T-cell (primary cell): ENCODE measurements at places on chromosomes 11 and 22.

- no peak for DNase-seq
Observed at GRCh38 chr11:87176044-87176443, 138.3 kb downstream of the TMEM135 start.

DNA sequence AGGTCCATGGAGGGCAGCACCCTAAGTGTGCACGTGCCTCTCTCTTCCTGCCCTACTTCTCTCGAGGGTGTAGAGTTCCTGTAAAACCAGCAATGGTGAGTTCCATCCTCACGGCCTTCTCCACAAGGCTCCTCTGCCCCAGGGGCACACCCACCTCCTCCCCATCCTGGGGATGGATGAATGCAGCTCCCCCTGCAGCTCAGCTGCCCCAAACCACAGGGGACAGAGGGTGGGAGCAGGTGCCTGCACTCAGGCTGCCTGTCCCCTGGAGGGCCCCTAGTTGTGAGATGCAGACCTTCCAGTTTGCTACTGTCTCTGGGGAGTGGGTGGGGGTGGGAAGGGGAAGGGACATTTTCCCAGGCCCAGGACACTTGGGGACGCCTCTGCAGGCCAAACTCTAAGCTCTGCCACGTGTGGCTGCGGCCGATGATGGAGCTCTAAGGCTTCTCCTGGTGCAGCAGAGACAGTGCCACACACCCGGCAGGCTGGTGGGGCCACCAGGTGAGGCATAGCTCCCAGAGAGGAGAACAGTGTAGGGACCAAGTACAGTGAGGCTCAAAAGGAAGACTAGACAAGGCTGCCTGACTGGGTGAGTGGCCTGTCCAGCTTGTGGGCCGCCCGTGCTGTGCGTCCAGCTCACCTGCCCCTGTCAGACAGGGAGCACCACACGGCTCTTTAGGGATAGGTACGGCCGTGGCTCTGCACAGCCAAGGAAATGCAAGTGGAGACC is 540.9 kb downstream of the TBC1D22A start:
- DNase-seq: no peak

GRCh38 chr11:47991894-47992293 is 11.5 kb downstream of the PTPRJ start:
- no peak for DNase-seq

DNA sequence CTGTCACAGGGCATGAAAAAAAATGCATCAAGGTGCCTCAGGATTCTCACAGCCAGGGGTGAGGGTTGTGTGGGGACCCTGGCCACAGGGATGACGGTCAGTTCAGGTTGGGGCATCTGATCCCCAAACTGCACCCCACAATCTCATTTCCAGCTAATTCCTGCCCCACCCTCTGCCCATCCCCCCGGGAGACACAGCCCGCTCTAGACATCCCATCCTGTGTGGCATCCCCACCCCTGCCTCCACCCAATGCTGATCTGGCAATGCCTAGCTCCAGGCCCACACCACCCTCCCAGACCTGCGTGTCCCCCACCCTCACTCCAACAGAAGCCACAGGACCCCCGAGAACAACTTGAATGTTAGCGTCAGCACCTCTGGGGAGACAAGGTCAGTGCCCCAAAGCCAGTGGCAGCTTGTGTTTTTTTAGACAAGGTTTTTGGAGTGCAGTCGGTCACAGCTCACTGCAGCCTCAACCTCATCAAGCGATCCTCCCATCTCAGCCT is 25.3 kb downstream of the TSPAN4 start:
- no peak for DNase-seq

GRCh38 chr22:39092111-39092862 is 4.8 kb upstream of the APOBEC3H start:
- DNase-seq: no peak

DNA sequence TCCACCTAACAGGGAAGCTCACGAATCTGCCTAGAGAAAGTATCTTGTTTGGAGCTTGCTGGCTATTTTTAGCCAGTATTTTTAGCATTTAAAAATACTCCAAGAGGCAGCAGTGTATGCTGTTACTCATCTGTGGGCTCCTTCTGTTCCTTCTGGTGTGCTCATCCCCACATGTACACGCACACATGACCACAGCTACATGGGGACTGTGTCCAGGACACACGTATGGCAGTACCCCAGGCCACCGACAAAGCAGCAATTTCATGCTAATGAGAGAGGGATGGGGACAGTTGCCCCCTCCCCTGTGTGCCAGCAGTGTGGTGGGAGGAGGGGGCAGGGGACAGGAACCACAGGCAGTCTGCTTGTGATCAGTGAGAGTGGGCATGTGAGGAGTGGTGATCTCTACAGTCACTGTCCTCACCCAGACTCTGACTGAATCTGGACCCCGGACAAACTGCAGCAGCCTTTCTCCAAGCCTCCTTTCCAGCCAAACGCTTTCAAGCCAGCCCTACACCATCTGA is 16.4 kb downstream of the USP2 start:
- no peak for DNase-seq

DNA sequence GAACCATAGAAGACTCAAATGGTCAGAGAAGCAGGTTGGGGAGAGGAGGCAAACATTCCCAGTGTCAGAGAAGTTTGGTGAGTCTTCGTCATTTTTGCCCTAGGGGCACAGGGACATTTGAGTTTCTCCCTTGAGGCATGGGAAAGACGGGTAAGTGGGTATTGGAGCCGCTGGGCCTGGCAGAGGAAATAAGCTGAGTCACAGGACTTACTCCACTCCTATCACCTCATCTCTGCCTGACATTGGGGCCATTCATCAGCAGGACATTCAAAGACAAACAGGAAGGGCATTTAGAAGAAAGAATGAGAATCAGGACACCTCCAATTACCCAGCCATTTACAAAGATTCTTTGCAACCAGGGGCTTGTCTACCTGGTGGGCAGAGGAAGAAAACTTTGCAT is 100.7 kb upstream of the SEZ6L start:
- no peak for DNase-seq

GRCh38 chr11:6377902-6378639 is 12.2 kb upstream of the SMPD1 start:
- no peak for DNase-seq

- DNase-seq: peak; percentile 33
Observed at GRCh38 chr22:37269936-37270678, 12.2 kb upstream of the CYTH4 start.

DNA sequence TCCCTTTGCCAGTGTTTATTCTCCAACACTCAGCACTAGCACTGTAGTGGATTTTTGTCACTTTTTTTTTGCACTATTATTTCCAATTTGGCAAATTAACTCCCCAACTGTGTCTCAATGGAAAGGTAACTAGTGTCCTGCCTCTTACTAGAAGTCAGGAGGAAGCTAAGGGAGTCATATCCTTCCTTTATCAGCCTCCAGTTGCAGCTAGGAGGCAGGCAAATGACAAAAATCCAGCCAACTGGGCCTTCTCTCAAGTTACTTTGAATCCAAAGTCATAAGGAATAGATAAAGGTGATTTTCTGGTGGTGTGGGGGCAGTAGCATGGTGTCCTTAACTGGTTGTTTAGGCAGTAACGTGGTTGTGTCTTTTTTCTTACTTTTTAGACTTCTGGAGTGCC is 15.6 kb upstream of the P4HA3 start:
- DNase-seq: no peak

DNA sequence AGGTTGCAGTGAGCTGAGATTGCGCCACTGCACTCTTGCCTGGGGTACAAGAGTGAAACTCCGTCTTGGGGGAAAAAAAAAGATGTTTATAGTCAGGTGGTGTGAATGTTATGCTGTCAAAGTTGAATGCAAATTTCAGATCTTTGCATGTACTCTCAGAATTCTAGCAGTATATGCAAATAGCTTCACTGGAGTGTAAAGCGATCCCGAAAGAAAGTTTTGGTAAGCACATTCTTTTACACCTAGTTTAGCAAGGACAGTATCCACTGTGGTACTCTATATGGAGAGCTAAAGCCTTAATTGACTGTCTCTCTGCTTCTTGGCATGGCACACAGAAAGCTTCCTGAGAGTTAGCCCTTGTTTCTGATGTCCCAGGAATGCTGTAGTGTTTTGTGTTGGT is 4.0 kb downstream of the JAM3 start:
- no peak for DNase-seq

DNA sequence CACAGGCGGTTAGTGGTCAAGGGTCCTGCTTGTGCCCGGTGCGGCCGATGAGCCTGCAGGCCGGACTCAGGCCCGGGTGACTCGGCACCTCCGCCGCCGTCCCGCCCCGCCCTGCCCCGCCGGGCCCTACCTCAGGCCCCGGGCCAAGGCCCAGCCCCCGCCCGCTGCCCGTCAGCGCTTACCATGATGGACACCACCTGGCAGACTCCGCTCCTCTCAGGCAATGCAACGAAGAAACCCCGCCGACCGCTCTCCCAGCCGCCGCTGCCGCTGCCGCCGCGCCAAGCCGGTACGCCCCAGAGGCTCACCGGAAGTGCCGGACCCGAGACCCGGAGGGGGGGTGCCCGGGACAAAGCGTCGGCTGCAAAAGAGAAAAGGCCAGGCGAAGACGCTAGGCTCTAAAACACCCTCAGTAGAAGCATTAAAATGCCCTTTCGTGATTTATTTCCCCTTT is at the start of gene UFD1:
Gene UFD1, minus strand, starts transcription at position 293 of the 454 bp plus-strand sequence. Its CDS starts 108 bp downstream, at position 185.
- DNase-seq: peak; percentile 75

- DNase-seq: no peak
Observed at GRCh38 chr11:85751724-85752123, 59.2 kb downstream of the SYTL2 start.

GRCh38 chr22:21736084-21736642 is 569 bp upstream of the YPEL1 start:
- no peak for DNase-seq

DNA sequence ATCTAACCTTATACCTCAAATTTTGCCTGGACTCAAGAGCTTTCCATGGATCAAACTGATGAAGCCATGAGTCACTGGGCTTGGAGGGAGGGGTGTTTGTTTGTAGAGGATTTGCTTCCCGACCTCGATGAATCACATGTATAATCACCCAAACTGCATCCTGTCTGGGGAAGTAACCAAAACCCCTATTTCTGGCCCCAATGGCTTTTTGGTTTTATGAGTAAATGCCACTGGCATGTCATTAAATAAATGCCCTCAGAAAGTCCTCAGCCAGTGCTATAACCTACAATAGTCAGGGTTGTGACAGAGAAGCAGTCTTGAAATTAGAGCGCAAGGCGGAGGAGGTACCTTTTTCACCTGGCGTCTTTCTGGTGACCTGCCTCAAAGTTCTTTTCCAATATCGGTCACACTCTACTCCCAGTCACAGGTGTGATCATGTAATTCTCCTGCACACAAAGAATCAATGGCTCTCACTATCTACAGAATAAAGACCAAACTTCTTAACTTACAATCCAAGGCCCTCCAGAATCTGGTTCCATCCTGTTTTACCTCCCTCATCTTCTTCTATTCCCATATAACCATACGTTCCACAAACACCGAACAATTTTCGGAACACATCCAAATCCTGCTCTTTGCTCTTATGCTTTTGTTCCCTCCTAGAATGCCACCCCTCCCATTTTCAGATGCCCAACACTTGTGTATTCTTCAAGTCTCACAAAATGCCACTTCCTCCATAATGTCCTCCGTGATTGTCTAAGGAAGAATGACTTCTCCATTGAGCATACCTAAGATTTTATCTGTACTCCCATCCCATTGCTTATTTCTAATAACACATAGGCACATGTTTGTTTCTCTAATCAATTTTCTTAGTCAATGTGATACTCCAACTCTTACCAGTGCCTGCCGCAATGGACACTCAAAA is 81.3 kb upstream of the BLID start:
- DNase-seq: no peak

DNA sequence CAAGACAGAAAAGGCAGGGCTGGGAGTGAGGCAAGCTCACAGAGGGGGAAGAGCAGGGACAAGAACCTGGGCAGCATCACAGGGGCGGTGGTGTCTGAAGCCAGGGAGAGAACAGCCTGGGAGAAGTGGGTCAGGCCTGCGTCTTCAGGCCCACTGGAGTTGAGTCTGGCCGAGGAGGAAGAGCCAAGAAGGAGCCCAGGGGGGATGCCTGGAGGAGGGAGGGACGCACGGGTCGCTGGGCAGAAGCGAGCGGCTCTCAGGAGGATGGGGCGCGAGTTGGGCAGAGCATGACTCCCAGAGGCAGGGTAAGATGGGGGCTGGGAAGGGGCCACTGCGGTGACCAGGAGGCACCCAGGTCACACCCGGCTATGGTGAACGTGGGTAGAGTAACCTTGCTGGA is 18.5 kb downstream of the LRFN4 start:
- no peak for DNase-seq

GRCh38 chr11:34327804-34328631 is 29.8 kb downstream of the ABTB2 start:
- no peak for DNase-seq

DNA sequence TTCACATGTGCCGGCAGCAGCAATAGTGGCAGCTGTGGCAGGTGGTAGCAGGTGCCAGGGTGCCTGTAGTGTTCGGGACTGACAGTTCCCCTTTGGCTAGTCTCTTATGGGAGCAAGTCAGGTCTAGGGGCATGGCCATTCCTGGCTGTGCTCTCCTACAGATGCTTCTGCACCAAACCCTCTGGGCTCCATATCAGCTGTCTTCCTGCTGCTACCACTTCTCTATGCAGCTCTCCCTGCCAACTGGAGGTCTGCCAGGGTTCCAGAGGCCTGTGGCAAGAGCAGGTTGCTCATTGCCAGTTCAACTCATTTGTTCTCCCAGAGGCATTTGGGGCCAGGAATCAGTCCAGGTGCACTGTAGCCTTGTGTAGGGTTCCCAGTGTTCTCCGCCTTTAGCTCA is 473.7 kb downstream of the JRKL start:
- DNase-seq: no peak

- DNase-seq: no peak
Observed at GRCh38 chr22:25697181-25697664, 44.8 kb upstream of the MYO18B start.

DNA sequence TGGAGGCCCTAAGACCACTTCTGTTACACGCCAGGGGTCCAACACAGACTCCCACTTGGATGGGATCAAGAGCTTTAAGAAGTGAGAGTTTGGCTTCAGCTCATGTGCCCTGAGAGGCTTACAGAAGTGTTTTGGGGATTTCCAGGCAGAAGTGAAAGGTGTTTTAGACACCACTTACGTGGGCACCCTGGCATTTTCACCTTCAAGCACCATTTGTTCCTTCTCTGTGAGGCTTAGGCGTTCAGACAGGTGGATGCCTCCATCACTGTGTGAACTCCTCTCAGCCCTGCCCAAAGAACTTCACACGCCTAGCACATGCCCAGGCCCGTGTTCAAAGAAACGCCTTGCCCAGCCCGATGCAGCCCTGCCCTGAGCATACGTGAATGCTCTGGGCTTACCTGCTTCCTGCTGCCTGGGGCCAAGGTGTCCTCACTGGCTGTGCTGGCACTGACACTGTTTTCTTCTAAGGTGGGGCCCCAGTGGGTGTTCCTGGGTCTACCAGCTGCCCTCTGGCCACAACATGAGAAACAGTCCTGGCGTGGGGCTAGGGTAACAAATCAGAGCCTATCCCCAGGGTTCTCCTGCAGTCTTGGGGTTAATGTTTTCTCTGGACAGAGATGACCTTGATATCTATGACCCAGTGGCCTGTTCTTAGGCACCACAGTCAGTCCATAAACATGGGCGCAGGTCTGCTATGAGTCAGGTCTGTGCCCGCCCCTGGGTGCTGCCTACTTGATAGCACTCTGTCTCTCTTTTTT is 34.0 kb downstream of the AMPD3 start:
- DNase-seq: no peak

DNA sequence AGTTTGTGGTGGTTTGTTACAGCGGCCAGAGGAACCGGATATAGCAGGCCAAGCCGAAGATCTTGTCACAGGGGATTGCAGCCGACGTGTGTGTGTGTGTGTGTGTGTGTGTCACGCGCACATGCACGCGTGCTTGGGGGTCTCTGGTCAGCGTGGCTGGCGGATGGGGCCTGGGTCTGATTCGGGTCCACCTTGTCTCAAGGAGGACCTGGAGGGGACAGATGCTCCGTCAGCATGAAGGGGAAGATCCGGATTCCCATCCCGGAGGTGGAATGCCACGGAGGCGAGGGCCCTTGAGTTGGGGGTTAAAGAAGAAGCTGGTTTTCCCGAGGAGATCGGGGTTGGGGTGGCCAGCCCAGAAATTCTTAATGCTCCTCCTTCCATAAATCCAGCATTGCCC is 1237.8 kb downstream of the BRD1 start:
- DNase-seq: no peak
